NCI-H187 treated with DMSO at 0.1 percent for 48 hours (cell line): ENCODE measurements at places on chromosomes 3 and 15.
A peak's percentile ranks its signal among the peaks of the same experiment; 100 is the strongest.

DNA sequence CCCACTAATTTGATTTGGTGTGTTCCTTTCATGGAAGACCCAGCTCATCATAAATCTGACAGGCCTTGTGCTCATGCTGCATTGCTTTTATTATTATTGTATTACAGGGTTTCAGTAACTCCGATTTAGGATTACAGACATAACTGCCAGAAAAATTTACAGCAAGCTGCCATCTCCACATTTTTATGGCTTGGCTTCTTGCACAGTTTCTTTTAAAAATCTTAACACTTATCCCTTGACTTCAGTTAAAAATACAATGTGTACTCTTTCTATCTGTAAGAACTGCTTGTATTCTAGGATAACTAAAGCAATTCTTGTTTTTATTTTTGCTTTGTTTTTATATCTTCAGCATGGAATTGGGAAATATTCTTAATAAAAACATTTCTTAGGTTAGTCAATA lies 612.2 kb downstream of the DIPK2A start:
- no peak for DNase-seq

DNA sequence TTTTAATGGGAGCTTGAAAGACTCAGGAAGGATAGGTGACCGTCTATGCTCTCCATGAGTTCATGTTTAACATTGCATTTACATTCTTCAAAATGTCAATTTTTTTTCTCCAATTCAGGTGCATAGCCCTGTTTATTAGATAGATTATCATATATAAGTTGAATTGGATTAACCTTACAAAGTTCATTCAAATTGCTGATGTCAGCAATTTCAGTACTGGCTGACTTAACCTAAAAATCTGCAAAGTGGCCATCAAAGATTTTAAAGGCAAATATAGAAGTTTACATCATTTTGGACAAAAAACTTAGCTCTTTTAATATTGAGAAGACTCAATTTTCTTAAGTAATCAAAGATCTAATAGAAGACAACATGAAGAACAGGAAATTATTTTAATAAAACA lies 57.8 kb downstream of the MINDY4B start:
- no peak for DNase-seq

DNA sequence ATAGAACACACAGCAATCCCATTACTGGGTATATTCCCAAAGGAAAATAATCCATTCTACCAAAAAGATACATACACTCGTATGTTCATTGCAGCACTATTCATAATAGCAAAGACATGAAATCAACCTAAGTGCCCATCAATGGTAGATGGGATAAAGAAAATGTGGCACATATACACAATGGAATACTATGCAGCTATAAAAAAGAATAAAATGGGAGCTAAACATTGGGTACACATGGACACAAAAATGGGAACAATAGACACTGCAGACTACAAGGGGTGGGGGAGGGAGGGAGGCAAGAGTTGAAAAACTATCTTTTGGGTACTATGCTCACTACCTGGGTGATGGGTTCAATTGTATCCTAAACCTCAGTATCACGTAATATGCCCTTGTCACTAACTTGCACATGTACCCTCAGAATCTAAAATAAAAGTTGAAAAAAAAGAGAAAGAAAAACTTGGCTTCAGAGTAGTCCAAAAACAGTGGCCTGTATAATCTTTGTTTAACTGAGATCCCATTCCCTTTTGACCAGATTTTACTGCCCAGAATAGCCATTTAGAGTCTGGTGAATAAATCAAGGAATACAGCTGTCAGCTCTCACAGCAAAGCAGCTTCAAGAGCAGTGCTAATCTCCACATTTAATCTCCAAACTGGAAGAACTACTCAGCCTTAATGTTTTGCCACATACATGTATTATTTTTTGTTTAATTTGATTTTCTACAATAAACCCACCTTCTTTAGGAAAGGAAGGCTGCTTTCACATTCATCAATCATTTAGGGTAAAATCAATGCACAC lies 54.5 kb upstream of the XRN1 start:
- DNase-seq = no peak

- DNase-seq = no peak
These were observed 74.0 kb upstream of the LIPC start for GRCh38 chr15:58357529-58358476.

DNA sequence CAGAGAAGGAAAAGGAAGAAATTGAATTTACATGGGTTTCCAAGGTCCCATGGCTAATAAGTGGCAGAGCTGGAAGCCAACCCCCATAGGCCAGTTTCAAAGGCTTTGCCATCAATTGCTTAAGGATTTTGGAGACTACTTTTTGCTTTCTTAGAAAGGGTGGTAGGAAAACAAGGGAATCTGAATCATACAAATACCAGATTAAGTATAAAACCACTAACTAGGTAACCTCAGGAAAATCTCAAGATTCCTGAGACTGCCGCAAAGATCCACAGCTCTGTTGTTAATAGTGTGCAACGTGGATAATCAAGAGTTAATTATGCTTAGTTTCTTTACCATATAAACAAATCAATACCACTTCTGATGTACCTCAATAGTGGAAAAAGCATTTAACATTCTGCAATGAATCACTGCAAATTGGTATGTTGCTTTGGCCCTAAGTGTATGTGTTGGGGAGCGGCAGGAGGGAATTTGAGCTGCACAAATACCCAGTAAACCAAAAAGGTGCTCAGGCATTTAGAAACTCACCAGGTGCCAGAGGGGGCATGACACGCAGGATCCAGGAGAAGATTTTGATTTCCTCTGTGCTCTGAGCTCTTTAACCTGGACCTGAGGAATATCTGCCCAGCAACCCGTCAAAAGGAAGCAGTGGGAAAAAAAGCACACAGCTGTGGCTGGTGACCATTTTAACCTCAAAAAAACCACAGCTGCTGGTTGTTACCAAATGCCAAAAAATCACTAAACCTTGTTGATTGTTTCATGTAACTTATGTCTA lies 22.0 kb downstream of the AADAC start:
- DNase-seq = no peak

GRCh38 chr3:194604837-194605236 lies 28.4 kb downstream of the TMEM44 start:
- no peak for DNase-seq

GRCh38 chr3:51974963-51975851 lies at the start of gene ABHD14A:
Gene ABHD14A (plus strand): TSS chr3:51975064. CDS start chr3:51975136, 72 bp downstream.
- DNase-seq = no peak

- no peak for DNase-seq
These were observed 60.0 kb upstream of the SYN2 start for GRCh38 chr3:11944052-11944673.

DNA sequence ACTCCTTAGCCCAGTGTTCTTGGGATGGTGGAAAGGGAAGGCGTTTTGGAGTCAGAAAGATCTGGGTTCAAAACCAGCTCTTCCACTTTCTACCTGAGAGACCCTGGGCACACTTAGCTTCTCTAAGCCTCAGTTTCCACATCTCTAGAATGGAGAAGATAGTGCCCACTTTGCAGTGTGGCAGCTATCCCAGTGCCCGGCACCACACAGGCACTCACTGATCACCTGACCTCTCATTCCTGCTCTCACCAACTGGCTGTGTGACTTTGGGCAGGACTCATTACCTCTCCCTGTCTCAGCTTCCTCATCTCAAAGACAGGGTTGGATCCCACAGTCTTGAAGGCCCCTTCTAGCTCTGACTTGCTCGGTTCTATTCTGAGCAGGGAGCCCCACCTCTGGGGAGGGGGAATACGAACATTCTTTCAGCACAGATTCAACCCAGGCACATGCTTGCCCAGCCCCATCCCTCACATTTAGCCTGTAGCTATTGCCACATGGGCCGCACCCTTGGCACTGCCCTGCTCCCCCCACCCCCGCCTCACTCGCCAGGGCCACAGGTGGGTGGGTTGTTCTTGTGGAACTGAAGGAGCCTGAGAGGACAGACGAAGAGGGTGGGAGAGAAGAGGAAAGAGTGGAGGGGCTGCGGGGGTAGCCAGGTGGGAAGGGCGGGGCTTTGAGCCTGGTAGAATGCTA lies 39.2 kb downstream of the EPHB3 start:
- no peak for DNase-seq

DNA sequence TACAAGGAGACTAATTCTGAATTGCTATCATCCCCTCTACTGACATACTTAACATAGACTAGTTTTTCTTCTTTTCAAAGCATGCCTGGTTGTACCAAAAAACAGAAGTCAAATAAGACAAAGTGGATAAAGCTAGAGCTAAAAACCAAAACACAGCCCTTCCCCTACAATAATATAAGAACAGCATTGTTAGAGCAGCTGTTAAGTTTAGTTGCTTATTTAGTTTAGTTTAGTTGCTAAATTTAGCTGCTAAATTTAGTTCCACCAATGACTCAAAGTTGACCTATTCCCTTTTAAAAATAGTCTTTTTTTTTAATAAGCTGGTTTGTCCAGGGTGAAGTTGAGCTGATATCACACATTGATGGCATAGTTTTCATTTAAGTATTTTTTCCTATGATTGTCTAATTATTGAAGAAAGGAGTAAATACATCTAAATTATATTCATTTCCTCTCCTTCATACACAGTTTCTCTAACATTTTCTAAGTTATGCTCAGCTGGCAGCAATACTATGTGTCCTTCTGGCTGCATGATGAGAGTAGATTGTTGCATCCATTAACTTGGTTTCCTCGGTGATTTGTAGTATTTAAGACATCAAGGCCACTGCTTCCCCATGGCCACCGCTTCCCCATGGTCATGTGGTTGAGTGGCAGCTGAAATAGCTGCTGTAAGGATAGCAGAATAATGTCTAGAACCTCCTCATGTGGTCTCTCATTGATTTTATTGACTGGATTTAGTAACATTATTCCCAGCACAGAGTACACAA lies 718.6 kb upstream of the NECTIN3 start:
- no peak for DNase-seq

DNA sequence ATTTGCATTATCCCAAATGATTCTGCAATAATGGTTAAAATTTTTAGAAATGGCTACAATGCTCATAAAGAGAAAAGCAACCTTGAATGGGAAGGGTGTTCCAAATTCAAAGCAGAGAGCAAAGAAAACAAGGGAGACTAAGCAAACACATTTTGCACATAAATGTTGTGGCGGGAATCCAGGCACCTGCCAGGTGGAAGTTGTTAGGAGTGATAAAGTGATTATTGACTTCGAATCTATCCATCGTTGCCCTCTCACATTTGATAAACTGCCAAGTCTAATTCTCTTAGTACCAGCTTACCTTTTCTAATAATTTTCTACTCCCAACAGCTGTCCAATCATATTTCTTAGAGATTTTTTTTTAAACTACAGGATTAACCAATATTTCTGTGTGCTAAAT lies 244.5 kb downstream of the CACNA2D3 start:
- no peak for DNase-seq

DNA sequence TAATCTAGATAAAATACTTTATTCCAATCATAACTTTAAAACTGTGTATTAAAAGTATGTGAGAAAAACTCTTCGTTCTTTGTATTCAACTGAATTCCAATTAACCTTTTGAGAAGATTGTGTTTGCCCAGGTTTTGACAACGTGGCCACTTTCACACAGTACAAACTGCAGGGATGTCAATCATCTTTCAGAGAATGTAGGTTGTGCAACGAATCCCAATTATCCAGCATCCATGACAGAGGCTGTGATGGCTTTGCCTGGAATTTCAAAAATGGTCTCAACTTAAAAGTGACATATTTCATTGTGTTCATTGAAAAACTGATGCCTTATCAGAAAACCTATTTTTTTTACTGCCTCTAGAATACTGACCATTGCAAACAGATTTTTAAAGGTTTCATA lies 615.1 kb upstream of the KCNMB2 start:
- DNase-seq = no peak

- DNase-seq = no peak
These were observed 94.9 kb upstream of the NSMCE3 start for GRCh38 chr15:29364426-29365078.

DNA sequence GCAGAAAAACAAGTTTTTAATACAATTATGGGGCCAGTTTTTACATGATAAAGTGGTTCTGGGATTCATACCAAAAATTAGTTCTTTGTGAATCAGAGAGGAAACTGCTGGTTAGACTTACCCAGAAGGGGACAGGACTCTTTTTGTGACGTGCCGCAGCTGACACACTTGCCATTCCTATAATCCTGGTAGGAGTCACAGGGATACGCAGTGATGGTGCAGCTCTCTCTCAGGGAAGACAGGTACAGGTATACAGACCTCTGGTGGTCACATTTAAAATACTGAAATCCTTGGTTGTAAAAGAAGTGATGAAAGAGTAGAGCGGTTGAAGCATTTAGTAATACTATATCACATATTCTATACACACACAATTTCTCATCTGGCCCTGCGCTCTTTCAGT lies 20.2 kb upstream of the TMEM41A start:
- DNase-seq = no peak

GRCh38 chr15:40941528-40942336 lies 11.5 kb upstream of the CHAC1 start:
- no peak for DNase-seq

GRCh38 chr3:150790629-150791028 lies 27.7 kb upstream of the SIAH2 start:
- DNase-seq = no peak

- DNase-seq = peak; percentile 93
These were observed at the start of gene CFAP91 for GRCh38 chr3:119702530-119703527. Gene CFAP91 (plus strand): TSS chr3:119703022. CDS start chr3:119703099, 77 bp downstream.
